ENCODE measurements at places on chromosomes 2 and 18. TPM values are rescaled to one million over a fixed set of nuclear protein-coding genes. Genes with fewer than 3 reads are reported as not detected.

Gene CD8B2
- not detected for total RNA-seq

Gene NEU2
- total RNA-seq = not detected

Gene RIOK3
- total RNA-seq = 70.7 TPM

Gene LBH
- 75.9 TPM for total RNA-seq

Gene ADGRF3
- total RNA-seq = 0.40 TPM

Gene SERPINB12
- total RNA-seq = not detected

Gene SCYGR4
- not detected for total RNA-seq

Gene HRH4
- total RNA-seq = not detected

Gene ZCCHC2
- 9.3 TPM for total RNA-seq

Gene PAX8
- total RNA-seq = 0.20 TPM

Gene TCF7L1
- 3.7 TPM for total RNA-seq

Gene ATG16L1
- 28.2 TPM for total RNA-seq

Gene REG1B
- not detected for total RNA-seq

Gene DYNAP
- not detected for total RNA-seq

Gene PPP1CB
- total RNA-seq = 269 TPM

Gene HOXD12
- 17.9 TPM for total RNA-seq

Gene EMILIN1
- 80.8 TPM for total RNA-seq

Gene TPO
- not detected for total RNA-seq

Gene KCNJ13
- 69.1 TPM for total RNA-seq

Gene ZC3H6
- 4.5 TPM for total RNA-seq

Gene G6PC2
- total RNA-seq = not detected

Gene ASXL3
- 6.9 TPM for total RNA-seq

Gene GRP
- total RNA-seq = 2.6 TPM

Gene EFHD1
- 4.2 TPM for total RNA-seq

Gene CRYBA2
- 0.90 TPM for total RNA-seq

Gene ADAM23
- total RNA-seq = 2.0 TPM

Gene SLC38A11
- 5.1 TPM for total RNA-seq

Gene C2orf78
- total RNA-seq = not detected

Gene DDX1
- total RNA-seq = 70.2 TPM

Gene PDCD1
- total RNA-seq = not detected

Gene ZSCAN30
- total RNA-seq = 21.5 TPM

Gene ZNF385B
- total RNA-seq = 2.4 TPM

Gene LCLAT1
- 13.6 TPM for total RNA-seq

Gene SLC11A1
- 0.72 TPM for total RNA-seq

Gene ITGB6
- total RNA-seq = 41.1 TPM

Gene RAB31
- 26.0 TPM for total RNA-seq

Gene SNED1
- total RNA-seq = 3.5 TPM

Gene PPP4R3B
- total RNA-seq = 54.0 TPM

Gene PTH2R
- not detected for total RNA-seq

Gene ABHD1
- total RNA-seq = 0.03 TPM

Gene CTAGE1
- total RNA-seq = 0.47 TPM

Gene DLGAP1
- total RNA-seq = 3.1 TPM

Gene ACMSD
- total RNA-seq = 6.5 TPM

Gene OBSL1
- total RNA-seq = 72.4 TPM

Gene SPOPL
- 37.0 TPM for total RNA-seq

Gene GATA6
- 125 TPM for total RNA-seq

Gene DNAH7
- 1.2 TPM for total RNA-seq

Gene AGXT
- 90.8 TPM for total RNA-seq

Gene CD8A
- total RNA-seq = not detected

Gene DHRS9
- 1.1 TPM for total RNA-seq

Gene ALKAL2
- 2.9 TPM for total RNA-seq

Gene DGUOK
- 68.0 TPM for total RNA-seq

Gene UGT1A10
- not detected for total RNA-seq

Gene TEKT4
- not detected for total RNA-seq

Gene ZNF804A
- total RNA-seq = 2.4 TPM

Gene ARHGEF4
- total RNA-seq = 17.8 TPM

Measured in hepatocyte (in vitro differentiated cells).